ENCODE measurements at places on chromosomes 6 and 20.

DNA sequence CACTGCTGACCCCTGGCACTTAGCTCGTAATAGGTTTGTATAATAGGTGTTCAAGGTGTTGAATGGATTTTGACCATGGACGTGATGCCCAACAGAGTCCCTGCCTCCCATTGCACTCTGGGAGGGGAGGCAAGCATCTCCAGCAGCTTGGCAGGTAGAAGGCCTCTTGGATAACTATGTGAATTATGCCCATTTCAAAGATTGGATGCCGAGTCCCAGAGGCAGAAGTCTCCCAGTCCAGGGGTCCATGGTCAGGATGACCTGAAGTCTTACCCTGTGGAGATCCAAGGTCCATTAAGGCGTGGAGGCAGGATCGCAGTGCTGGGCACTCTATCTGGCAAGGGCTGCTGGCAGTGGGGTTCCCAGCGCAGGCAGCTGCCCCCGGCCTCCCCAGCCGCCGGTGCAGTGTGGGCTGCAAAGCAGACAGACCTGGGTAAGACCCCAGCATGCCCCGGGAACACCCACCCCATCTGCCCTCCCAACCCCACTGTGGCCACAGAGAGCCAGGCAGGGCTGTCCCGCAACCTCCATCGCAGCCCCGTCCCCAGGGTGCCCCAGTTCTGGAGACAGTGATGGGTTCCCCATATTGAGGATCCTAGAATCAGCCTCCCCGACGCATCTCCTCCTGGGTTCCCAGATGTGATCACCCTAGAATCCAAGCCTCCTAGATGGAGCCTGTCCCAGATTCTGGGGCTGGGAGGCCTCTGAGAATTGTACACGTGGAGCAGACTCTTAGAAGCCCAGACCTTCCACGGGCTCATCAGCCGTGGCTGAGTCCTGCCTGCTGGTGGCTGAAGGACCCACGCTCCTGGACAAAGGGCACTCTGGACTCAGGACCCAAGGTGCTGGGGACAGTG lies 44.6 kb downstream of the APCDD1L start:
- no peak for DNase-seq

- no peak for DNase-seq
Observed at GRCh38 chr6:154605882-154606370, 95.4 kb upstream of the CNKSR3 start.

- DNase-seq: peak; percentile 59
Observed at GRCh38 chr6:40620574-40621240, 33.5 kb upstream of the LRFN2 start.

DNA sequence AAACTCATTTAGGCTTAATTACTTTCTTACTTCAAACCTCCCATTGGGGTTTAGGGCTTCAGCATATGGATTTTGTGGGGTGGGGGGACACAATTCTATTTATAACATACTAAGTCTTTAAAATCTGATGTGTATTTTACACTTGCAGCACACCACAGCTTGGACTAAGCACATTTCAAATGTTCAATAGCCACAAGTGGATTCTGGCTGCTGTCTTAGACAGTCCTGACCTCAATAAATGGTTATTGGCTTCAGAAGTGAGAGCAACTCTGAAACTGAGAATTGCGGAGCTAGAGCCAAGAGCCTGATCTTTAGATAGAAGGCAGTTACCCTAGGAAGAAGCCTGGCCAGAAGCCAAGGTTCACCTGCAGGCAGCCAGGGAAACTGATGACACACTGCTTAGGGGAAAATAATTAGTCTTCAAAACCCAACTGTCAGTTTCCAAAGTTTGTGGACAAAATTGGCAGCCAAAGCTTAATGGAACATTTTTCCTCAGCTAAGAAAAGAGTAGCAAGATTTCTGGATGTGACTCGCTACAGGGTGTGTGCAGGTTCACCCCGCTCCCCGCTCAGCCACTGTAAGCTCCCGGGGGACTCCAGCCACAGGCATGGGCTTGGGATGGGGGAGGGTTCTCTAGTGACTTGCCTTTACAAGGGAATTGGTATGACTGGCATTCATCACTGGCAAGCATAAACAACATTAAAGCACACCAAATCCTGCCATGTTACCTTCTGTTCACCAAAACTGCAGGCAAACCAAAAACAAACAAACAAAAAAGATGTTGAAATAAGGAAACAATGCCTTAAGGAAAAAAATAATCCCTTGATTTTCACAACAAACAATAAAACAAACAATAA lies 219.8 kb downstream of the TFAP2A start:
- DNase-seq: no peak

DNA sequence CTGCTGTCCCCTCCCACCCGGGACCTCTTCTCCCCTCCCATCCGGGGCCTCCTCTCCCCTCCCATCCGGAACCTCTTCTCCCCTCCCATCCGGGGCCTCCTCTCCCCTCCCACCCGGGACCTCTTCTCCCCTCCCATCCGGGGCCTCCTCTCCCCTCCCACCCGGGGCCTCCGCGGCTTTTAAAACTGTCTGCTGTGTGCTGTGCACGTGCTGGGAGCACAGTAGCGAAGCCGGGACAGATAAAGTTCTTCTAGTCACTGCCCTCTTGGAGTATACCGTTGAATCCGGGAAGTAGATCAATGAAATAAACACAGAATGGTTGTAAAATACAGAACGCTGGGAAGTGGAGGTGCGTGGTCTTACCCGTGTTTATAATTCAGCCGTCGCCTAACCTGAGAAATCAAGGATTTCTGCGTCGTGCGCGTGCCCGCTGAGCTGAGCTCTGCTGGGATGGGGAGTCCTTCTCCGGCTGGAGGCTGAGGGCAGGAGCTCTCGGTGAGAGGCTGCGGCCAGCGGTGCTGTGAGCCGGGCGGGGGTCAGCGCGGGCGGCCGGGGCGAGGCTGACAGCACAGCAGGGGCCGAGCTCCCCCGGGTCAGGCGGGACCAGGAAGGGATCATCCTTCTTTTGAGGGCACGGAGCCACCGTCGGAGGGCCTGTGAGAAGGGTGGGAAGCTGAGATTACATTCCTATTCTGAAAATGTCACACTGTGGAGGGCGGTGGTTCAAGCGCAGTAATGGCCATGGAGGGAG lies 19.6 kb upstream of the KIF25 start:
- no peak for DNase-seq

DNA sequence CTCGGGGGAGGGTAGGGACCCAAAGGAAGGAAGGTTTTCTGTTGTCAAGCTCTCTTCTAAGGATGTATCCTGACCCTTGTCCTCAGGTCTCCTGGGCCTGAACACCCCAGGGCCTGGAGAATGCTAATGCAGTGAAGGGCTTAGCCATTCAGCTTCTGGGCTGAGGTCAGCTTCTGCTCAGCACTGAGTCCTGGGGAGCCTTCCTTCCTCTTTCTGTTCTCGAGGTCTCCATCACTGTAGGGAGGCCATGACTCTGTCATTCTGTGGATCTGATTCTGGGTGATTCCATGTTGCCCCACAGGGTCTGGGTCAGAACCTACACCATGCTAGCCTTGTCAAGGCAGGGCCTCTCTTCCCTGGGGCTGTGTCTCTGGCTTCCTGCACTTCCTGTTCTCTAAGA lies 712.7 kb downstream of the DHX35 start:
- DNase-seq: no peak

DNA sequence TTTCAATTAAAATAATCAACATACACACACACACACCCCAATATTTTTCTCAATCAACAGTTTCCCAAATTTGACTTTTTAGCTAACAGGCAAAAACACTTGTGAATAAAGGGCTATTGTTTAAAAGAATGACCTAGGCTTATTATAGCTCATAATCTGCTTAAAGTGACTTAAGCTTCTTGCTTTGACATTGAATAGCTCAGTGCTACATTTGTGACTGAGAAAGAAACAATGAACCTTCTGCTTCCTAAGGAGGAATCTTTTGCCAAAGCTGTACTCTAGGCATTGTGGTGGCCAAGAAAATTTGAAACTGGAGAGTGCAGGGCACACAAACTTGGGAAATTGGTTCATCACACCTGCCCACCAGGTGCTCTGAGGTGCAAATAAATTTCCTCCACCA lies 282.0 kb downstream of the SYNE1 start:
- DNase-seq: peak; percentile 15
